H7 (cell line): ENCODE measurements at places on chromosomes 1 and 21. TPM values are rescaled to one million over a fixed set of nuclear protein-coding genes. Genes with fewer than 3 reads are reported as not detected.
A peak's percentile ranks its signal among the peaks of the same experiment; 100 is the strongest.

- peak; percentile 12 for DNase-seq
These were observed 14.7 kb downstream of the CSF1 start for GRCh38 chr1:109925159-109925990.

DNA sequence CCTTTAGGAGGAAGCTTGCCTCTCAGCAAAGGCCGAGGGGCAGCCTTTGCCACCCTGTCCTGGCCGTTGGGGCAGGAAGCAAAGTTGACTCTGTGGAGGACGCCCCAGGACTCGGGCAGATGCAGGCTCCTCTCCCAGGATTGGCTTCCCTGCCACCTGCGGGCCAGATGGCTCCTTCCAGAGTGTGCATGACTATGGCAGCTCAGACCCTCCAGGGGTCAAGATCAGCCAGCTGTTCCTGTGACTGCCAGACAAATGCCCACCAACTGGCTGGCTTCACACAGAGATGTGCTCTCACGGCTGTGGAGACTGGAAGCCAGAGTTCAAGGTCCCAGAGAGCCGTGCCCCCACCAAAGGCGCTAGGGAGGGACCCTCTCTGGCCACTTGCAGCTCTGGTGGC, 87.0 kb upstream of the VAMP3 start:
- DNase-seq, result no peak

SV2A gene
- 40.3 and 42.3 TPM in 2 replicates for total RNA-seq

DNA sequence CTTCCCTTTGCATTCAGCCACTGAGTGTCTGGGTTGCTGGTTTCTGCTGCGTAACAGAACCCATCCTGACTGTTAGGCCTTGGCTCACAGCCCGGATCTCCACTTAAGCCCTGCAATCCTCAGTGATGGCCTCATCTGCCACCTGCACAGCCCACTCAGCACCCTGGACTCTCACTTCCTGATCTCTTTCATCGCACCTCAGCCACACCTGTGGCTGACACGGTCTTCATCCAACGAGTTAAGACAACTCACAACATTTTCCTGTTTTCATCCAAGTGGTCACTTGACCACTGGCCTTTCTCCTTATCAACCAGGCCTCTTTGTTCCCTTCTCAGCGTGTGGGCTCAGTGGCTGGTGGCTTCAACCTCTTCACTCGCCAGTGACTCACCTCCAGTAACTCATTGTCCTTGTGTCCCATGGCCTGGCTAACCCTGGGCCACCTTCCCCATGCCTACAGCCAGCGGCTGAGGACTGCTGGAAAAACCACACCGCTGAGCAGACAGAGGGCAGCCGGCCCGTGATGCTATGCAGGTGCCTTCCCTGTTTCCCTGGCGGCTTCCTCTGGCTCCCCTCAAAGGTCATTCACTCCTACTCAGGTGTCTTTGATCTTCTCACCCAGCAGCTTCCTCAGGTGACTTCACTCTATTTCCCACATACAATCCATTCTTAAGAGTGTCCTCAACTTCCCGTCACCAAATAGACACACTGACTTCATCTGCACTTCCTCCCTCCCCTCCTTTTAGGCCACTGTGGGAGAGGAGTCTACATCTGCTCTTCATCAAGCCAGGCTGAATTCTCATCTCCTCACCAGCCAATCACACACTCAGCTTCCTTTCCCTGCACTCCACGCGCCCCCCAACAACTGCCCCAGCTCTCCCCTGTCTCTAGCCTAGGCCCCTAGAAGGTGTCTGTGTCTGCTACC, 19.9 kb upstream of the EDN2 start:
- peak; percentile 37 for DNase-seq

GRCh38 chr1:32736812-32737791, 34.5 kb upstream of the SYNC start:
- DNase-seq, result peak; percentile 90

ACKR1 gene
- 0.22 TPM in 1 of 2 replicates, not detected in the other for total RNA-seq

RAB3B gene
- total RNA-seq, result 22.4 and 29.6 TPM in 2 replicates

NCDN gene
- total RNA-seq, result 41.9 and 50.9 TPM in 2 replicates

- DNase-seq, result no peak
These were observed 209.8 kb upstream of the KIAA0040 start for GRCh38 chr1:175402336-175402735.

DNA sequence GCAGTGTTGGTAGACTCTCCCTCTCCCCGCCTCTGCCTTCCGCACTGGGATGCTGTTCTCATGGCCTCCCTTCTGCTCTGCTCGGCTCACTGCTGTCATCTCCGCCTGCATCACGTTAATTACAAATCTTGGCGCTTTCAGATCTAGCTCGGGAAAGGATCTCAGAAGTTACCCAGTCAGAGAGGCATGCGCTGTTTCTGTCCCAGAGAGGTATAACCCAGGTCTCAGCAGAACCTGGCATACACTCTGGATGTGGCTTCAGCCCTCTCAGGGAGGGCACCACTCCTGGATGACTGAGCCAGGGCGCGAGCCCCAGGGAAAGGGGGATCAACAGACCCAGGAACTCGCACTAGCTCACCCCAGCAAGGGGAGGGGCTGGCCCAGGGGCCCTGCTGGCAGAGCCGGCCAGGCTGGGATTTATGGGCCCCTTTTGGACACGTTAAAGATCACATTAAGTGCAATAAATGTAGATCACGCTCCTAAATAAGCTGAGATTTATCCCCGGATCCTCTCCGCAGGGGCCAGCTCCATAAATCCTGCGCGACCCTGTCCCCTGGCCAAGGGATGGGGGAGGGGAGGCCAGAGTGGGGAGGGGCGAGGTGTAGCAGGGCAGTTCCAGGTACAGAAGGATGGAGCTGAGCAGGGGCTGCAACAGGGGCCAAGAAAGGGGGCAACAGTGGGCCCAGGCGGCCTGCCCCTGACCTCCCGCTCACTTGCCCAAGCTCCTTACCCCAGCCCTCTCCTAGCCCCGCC, 101.3 kb upstream of the ZBTB40 start:
- peak; percentile 86 for DNase-seq

- no peak for DNase-seq
These were observed 12.3 kb upstream of the CDCP2 start for GRCh38 chr1:54165146-54165545.

DNA sequence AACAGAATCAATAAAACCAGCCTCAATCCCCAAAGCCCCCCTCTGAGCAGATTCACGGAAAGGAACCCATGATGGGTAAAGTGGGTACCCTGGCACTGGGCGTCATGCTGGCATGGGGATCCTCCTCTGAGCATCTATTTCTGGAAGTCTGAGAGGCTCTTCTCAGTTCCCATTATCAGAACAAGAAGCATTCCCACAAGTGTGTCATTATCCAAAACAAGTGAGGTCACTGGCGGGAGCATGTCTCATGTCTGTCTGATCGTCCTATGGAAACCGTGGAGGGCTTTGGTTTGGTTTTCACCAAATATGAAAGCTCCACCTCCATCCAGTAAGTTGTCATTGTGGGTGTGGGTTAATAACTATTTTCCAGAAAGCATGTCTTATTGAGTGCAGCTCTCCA, 70.7 kb downstream of the PGM1 start:
- DNase-seq, result no peak

GRCh38 chr1:25713961-25714360, 86.0 kb upstream of the SELENON start:
- DNase-seq, result no peak

KIF26B gene
- total RNA-seq, result 0.89 and 1.7 TPM in 2 replicates

DNA sequence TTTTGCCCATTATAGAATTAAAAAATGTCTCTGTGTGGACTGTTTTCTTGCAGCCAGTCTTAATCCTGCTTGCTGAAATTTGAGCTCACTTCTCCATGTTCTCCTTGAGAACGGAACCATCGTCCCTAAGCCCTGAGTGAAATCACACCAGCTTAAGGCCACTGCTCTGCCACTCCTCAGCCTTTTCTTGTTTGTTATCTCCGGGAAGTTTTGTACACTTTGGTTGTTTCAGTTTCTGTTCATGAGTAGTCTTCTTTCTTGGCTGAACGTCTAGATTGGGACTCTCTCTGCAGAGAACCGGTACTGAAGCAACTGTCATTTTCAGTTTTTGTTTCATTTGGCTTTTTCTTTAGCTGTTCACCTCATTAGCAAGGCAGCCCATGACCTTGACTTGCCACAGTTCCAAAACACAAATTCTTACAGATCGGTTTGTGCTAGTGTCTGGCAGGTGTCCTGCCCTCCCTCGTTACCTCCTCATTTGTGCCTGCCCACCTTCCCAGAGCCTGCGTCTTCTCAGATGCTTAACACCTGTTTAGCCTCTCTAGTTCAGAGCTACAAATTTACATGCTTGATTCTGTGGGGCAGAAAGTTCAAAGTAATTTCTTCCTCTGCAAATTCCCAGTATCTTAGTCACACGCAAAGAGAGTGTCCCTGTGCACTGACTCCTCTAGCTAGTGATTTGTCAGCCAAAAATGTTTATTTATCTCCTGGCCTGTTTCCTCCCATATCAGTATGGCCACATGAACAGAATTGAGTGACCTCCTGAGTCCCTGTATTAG, 12.4 kb downstream of the PSEN2 start:
- DNase-seq, result no peak
